Naive thymus-derived CD8-positive, alpha-beta T cell (primary cell): ENCODE measurements at places on chromosomes 6 and 20. TPM values are rescaled to one million over a fixed set of nuclear protein-coding genes. Genes with fewer than 3 reads are reported as not detected.

GRCh38 chr20:50306478-50307423, 116.1 kb downstream of the CEBPB start:
- DNase-seq = no peak

DNA sequence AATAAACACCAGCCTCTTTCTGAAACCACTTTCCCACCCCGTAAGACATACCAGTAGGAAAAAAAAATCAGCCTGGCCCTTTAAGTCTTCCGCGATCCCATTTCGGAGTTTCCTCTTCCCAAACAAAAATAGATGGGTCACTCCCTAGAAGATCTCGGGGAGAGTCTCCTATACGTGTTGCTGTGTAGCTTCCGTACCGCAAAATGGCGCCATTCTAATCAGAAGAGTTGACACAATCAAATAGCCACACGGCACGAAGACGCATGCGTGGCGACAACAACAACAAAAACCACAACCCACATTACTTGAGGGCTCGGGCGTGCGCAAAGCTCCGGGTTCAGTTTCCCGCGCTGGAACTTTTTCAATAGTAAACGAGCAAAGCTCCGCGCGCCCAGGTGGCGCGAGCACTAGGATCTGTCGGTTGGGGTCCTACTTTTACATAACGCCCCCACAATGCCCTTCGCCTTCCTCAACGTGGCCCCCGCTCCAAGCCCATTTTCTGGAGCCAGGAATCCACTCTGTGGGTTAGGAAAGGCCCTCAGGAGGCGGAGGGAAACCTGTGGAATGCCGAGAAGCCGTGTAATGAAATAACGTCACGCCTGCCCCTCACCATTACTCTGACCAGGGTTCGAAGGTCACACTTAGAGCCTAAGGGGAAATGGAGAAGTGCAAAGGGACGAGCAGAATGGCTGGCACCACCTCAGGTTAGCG, at the start of gene GPANK1:
GPANK1 (minus strand) TSS at position 208 of the 711 bp plus-strand sequence. CDS start 519 bp downstream, outside the sequence.
- DNase-seq = peak; percentile 92

- DNase-seq = no peak
These were observed 15.0 kb upstream of the RSPO3 start for GRCh38 chr6:127103482-127103881.

- DNase-seq = no peak
These were observed 134.0 kb downstream of the GJA10 start for GRCh38 chr6:90028066-90028778.

GRCh38 chr20:39877788-39878187, 811.2 kb downstream of the MAFB start:
- DNase-seq = no peak

GRCh38 chr20:48202334-48203113, 417.2 kb upstream of the SULF2 start:
- no peak for DNase-seq

GRCh38 chr20:46215913-46216707, 92.2 kb downstream of the CDH22 start:
- no peak for DNase-seq

DNA sequence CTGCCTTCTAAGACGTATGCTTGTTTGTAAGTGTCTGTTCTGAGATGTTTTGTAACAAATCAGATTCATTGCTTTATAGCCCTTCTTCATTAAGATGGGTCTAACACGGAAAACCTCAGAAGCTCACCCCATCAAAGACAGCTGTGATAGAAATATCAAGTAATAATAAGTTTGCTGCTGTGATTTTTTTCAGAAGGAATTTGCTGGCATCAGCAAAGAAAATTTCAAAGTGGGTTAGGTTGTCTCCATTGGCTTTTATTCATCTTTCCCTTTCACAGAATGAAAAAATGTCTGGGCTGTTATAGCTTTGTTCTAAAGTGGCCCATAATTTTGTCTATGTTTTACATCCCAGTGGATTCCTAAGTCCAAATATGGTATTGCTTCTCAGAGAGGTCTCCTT, 81.4 kb downstream of the SLX4IP start:
- no peak for DNase-seq

GRCh38 chr6:10963113-10963512, 76.3 kb downstream of the SYCP2L start:
- DNase-seq = no peak

DNA sequence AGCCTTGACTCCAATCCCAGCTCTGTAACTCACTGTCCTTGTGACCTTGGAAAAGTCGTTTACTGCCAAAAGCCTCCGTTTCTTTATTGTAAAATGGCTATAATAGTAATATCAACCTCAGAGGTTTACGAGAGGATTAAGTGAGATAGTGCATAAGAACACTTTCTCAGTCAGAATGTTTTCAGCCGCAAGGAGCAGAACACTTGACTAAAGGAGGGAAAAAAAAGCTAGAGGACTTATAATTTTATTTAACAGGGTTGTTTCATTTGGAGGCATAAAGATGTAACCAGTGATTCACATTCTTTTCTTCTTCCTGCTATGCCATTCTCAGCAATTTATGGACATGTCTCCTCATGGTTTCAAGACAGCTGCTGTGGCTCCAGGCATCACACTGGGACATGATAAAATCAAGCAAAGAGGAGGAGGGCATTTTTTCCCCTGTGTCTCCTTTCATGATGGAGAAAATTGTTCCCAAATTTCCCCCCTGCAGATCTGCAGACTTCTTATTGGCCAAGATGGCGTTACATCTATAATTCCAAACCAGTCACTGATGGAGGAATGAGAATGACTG, 143.0 kb upstream of the PTPN1 start:
- no peak for DNase-seq

- no peak for DNase-seq
These were observed 52.8 kb upstream of the SRSF6 start for GRCh38 chr20:43404878-43405277.

GRCh38 chr20:41167481-41168253, 30.3 kb downstream of the PLCG1 start:
- no peak for DNase-seq

DNA sequence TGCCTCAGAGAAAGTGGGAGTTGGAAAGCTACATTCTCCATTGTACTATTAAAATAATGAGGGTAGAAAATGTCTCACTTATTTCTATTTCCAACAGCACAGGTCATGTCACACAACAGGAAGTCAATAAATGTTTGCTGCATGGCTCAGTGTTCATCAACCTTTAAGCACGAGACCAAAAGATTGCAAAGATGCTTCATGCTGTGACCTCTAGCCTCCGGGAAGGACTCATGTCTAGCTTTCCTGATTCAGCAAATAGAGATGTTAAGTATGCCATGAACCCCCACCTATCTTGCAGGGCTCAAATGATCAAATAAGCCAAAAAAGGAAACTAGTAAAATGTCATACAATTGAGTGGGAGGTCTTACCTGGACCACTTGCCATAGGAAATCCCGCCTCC, 57.4 kb downstream of the NCOA6 start:
- no peak for DNase-seq

- no peak for DNase-seq
These were observed 107.8 kb downstream of the COL19A1 start for GRCh38 chr6:69974193-69974592.

- DNase-seq = no peak
These were observed 25.2 kb upstream of the TULP4 start for GRCh38 chr6:158287047-158287446.

- no peak for DNase-seq
These were observed 118.8 kb downstream of the RALGAPA2 start for GRCh38 chr20:20593447-20594170.

DNA sequence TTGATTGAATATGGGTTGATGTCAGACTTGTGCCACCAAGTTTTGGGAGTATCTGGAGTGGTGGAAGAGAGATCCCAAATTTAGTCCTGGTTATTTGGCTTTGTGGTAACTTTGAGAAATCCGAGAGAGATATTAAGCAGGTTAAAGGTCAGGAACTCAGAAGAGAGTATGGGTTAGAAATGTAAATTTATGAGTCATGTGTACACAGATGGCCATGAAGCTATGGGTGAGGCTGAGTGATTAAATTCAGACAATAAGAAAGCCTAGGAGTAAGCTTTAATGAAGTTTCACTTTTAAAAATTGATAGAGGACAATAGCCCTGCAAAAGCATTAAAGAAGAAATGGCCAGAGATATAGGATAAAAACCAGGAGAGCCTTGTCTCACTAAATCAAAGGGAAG, 14.3 kb downstream of the RIMS1 start:
- no peak for DNase-seq

GRCh38 chr6:1703091-1703855, 93.6 kb downstream of the FOXC1 start:
- DNase-seq = no peak

DNA sequence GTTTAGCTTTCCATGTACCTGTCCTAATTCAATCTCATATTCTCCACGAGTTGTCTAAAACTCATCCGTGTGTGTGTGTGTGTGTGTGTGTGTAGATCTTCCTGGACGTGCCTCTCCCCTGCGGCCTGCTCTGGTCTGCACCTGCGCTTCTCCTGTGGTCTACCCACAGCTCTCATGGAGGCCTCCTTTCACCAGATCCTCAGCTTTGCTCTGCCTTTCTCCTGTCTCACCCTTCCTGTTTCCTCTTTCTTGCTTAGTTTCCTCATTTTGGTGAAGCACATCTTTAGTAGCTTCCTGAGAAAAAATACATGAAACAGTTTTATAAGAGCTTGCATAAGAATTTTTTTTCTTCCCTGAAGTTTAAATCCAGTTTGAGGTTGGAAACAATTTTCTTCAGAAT, 18.1 kb downstream of the SLX4IP start:
- DNase-seq = peak; percentile 9

DNA sequence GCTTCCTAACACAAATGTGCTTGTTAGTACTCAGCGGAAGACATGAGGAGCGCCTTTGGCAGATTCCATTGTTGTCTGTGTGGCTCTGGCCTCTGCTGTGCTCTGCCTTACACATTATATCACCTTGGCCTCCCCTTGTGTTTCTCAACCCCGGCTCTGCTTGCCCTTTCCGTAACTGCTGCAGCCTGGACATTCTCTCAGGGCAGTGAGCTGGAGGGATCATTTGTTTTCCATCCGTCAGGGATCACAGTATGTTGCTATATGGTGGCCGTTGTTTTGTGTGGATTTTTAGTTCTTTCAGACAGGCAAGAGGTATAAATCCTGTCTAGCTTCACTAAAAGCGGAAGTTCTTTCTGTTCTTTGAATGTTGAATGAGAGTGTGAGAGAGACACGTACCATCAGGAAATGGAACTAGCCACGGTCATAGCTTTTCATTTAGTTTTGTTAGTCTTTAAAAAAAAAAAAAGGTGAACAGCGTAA, 175.1 kb downstream of the JARID2 start:
- DNase-seq = peak; percentile 18

DNA sequence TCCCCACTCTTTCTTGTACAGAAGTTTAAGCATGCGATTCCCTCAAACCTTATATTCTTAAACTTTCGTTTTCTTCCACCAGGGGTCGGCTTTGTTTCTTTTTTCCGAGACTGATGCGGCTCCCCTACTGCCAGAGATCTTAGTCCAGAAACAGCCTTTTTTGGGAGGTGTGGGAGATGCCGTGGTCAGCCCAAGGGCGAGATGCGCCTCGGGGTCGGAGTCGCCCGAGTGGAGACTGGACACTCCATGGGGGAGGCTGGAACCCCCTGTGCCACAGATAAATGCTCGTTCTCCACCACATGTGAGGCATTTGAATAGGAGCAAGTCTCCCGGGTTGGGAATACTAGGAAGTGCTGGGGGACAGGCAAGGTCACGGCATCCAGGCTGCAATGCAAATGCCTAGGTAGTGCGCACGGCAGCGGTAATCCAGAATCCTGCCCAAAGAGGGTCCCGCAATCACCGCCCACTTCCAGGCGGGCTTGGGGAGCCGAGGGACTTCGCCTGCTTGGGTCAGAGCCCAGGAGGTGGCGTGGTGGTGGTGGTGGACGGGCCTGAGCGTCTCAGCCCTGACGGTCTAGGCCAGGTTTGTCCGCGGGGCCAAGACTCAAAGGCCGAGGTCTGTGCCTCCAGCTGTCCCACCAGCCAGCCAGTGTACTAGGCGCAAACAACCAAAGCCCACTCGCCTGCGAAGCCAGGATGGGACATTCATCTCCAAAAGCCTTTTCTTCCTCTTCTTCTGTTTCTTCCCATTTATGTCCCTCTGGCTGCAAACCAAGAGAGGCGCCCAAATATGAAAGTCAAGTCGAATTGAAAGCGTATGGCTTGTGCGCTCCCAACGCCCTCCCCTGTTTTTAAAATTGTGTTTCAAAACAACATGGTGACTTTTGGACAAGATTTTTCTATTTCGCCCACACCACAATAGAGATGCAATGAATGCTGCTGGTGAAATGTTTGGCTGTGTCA, 39.3 kb upstream of the OSTM1 start:
- DNase-seq = no peak

DNA sequence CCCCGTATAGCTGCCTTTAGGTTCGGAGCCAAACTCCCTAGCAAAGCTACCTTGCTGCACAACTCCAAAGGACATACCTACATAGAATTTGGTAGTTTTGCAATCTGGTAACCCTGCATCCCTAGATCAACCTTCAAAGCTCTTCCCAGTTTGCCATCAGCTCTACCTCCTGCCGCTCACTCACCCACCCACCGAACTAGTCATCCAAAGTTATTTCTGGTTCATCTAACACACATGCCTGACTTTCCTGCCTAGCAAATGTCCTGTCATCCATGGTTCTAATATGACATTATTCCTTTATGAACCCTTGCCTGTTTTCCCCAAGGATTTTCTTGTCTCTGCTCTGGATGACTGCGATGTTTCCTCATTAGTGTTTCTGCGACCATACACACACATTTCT, 21.6 kb downstream of the SPAG4 start:
- DNase-seq = no peak

DNA sequence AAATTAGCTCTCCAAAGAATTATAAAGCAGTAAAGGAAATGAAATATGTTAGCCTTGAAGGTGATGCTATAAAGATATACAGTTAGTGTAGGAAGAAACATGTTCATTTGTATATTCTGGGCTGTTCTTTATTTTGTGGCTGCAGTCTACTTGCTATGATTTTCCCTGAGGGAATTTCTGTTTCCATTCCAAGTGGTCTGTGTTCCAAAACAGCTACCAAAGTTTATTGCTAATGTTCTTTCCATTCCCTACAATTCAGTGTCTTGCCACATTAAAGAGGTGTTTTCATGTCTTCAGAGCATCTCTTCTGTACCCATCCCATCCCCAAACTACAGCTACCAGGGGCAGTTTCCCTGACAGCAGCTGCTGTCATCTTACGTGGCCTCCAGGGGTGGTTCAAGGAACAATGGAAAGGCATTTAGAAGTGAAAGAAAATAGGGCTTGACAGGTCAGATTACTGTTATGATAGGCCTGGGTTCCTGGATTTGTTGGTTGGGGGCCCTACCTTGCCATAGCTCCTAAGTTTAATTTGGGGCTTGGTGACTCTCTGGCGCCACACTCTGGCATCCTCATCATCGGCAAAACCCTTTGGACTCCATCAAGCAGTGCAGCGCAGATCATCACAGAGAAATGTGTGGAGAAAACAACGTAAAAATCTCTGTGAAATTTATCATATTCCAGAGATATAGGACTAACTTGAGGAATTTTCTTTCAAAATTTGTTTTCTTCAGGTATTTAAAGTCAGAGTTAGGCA, 33.8 kb upstream of the AIG1 start:
- peak; percentile 45 for DNase-seq

- no peak for DNase-seq
These were observed 104.9 kb downstream of the RPS12 start for GRCh38 chr6:132919045-132919860.

FAM50B gene
- 12.7 TPM for polyA plus RNA-seq

HECA gene
- 8.5 TPM for polyA plus RNA-seq

SLC17A9 gene
- polyA plus RNA-seq = 2.0 TPM

BMP5 gene
- not detected for polyA plus RNA-seq

STMN3 gene
- 21.6 TPM for polyA plus RNA-seq

SIRPD gene
- 0.25 TPM for polyA plus RNA-seq

IL17F gene
- 0.21 TPM for polyA plus RNA-seq

DNAH8 gene
- not detected for polyA plus RNA-seq
